ENCODE measurements at places on chromosomes 11 and 22.

DNA sequence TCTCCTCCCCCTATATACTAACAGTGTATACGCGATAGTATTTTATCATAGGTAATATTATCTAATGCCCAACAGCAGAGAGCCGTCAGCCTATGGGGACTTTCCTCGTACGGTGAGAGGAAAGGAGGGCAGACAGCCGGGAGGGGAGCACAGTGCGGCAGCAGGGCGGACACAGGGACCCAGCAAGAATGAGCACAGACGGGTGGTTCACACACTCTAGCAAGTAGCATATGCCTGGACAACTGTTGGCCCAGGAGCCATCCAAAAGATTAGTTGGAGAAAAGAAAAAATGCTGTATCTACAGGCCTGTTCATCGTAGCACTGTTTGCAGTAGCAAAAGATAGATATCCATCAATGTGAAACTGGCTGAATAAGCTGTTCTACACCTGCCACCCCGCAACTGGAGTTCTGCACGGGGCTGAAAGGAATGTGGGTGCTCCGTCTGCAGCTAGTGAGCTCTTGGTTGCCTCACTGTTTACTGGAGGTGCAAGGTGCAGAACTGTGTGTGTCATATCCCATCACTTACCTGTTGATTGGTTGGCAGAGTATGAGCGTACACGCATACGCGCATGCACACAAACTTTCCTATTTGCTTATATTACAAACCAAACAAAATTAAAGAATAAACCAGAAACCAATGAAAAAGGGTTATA, 324.3 kb downstream of the TBC1D22A start:
- peak; percentile 73 for DNase-seq

GRCh38 chr11:134643115-134644012, 231.3 kb upstream of the B3GAT1 start:
- no peak for DNase-seq

GRCh38 chr11:31997955-31998354, 92.9 kb upstream of the RCN1 start:
- no peak for DNase-seq

DNA sequence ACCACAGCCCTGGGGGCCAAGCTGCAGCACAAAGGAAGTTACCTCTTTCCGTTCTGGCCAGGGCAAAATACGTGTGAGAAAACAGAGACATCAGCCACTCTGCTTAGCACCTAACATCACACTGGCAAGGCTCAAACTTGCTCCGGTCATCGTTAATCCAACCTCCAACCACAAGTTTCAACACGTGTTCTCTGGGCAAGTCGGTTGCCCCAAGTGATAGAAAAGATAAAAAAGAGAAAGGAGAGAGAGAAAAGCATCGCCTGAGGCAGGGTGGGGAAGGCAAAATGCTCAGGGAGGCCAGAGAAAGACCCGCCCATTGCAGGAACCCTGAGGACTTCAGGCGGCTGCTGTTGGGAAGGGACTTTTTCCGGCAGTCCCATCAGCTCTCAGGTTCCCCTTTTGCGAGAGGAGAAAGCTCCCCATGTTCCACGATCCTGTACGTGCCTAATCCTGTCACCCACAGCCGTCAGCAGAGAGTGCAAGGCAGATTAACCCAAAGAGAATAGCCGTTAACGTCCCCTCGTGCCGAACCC, 18.5 kb upstream of the B4GALNT4 start:
- DNase-seq, result no peak

DNA sequence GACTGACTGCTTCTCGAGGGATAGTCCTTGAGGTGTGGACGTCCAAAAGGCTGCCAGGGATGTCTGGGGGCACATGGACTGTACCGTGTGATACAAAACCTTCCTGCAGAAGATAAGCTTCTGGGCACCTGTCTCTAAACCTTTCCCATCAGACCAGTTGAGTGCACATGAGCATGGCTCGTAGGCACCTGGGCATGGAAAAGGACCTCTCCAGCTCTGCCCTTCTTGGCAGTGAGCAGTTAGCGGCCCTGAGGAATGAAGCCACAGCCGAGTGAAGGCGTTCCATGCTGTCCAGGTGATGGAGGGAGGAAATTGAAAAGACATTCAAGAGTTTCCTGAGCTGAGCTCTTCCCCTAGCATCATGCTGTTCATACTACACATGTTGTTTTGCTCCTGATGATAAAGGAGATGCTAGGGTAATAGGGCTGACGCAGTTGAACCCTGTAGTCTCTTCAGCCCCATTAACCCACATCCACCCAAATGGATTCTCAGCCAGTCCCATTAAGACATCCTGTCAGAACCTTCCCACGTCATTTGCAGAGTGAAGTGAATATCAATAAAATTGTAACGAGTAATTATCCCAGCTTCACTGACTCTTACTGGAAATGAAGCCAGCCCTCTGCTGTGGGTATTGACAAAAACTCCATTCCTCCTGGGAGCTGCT, 138.6 kb downstream of the KIRREL3 start:
- no peak for DNase-seq

DNA sequence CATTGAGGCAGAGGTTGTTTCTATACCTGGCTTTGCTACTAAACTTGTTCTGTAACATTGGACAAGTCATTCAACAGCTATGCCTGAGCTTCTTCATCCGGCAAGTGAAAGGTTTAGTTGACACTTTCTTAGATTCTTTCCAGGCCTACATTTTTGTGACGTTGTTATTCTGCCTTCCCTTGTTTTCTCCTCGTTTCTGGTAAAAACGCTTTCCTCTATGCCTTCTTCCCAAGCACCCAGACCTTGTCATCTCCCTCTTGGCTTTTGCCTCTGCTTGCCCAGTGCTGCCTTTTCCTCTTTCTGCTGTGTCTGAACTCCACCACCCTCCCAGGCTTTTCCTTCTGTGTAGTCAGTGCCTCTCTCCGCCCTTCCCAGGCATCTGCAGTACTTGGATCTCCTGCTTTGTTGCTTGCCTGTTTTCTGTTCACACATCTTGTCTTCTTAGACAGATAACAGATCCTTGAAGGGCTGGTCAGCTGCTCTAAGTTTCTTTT, 1.4 kb upstream of the AMOTL1 start:
- no peak for DNase-seq

GRCh38 chr11:17230867-17231851, 23.4 kb upstream of the PIK3C2A start:
- no peak for DNase-seq

DNA sequence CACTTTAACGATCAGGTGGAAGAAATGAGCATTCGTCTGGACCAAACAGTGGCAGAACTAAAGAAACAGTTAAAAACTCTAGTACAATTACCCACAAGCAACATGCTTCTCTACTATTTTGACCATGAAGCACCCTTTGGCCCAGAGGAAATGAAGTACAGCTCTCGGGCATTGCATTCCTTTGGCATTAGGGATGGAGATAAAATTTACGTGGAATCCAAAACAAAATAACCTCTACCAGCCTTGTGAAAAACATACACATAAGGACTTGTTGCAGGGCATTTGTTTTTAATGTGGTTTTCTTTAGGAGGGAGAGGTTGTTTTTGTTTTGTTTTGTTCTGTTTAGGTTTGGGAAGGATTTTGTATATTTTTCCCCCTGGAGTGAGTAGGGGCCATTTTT, 14.2 kb upstream of the TECTA start:
- DNase-seq, result no peak

GRCh38 chr22:31828739-31829138, 74.9 kb downstream of the DEPDC5 start:
- no peak for DNase-seq

GRCh38 chr11:37671321-37671720, 1073.3 kb upstream of the RAG2 start:
- DNase-seq, result no peak

DNA sequence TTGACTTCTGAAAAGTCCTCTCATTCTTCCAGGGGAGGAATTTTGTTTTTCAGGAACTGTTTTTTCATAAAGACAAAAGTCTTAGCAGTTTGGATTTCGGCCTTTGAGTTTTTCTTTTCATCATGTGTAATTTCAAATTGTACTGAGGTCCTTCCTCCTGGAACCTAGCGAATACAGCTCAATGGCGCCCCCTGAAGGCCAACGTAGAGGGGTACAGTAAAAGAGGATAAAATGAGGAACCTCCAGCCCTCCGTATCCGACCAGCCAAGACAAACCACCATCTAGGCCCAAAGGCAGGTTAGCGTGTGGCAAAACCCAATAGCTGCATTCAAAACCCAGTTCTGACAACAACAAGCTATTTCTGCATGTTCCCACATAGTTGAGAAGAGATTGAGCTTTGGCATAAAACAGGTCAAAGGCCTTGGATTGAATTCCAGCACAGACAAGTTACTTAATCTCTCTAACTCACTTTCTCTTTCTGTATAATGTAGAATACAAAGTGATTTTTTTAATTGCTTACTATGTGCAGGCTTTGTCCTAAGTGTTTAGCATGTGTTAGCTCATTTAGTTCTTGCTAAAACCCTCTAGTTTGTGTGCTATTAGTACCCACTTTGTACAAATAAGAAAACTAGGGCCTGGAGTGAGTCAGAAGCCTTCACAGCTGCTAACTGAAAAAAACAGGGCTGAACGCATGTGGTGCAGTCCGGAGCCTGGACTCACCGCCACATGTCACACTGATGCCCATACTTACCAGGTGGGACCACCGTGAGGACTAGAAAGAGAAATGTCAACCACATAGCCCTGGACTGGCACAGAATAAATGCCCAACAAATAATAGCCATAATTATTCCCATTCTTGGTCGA, 43.2 kb upstream of the ETS1 start:
- DNase-seq, result peak; percentile 13

GRCh38 chr11:96827164-96827563, 437.4 kb downstream of the JRKL start:
- no peak for DNase-seq

DNA sequence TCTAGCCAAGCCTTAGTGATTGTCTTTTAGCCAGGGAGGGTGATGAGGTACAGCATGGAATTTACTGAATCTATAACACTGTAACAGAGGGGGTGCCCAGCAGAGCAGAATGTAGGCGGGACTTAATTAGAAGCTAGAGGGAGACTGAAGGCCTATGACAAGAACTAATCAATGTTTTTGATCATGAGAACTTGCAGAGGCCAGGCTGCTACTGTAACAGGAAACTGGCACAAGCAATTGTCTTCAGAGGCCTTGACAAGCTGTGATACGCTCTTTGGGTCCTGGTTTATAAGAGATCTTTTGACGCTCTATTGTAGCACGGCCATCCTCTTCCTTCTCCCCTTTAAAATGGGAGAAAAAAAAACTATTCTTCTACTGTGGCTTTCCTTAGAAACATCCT, 1297.3 kb downstream of the JRKL start:
- no peak for DNase-seq
